Central memory CD4-positive, alpha-beta T cell (primary cell): ENCODE measurements at places on chromosomes 4 and X.

DNA sequence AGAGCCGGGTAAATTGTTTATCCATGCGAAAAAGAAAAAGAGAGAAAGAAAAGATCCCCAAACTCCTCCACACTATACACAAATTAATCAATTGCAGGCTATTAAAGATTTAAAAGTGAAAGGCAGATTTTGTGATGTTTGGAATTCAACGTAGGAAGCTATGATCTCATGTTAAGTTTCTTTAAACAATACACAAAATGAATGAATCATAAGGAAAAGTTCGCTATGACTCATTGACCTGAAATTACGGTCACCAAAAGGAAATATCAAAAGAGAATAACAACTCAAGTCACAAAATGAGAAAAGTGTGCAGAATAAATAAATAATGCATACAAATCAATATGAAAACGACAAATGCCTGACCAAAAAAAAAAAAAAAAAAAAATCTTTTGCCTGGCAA is 28.6 kb downstream of the CLNK start:
- DNase-seq = no peak

DNA sequence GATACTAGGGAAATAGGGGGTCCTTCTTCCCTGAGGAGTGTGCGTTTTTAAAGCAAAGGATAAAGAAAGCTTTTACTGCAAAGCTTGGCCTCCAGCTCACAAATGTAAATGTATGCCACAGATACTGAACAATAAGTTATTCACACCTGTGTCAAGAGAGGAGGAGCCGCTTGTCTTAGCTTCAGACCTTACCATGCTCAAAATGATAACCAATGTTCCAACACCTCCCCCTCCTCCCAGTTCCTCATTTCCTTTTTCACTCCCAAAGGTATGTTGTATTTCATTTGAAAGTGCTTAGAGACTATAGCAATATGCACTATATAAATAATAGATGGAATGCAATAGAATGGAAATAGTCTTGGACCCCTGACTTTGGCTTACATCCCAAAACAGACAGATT is 47.0 kb upstream of the RAPGEF2 start:
- no peak for DNase-seq

DNA sequence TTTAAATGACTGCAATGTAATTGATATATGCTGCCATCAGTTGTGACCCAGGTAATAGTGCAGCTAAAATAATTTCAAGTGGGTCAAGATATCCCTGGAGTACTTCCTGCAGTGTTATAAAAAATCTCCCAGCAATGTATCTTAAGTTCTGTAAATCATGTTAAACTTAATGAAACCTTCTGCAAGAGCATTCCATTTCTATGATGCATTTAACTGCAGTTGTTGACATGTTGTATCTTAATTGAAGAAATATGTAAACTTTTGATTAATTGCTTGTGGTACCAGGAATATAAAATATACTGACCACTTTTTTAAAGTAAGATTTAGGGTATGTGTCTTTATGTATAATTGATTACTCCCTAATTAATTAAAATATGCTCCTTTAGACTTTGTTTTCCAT is 213.6 kb downstream of the AFF2 start:
- DNase-seq = no peak

DNA sequence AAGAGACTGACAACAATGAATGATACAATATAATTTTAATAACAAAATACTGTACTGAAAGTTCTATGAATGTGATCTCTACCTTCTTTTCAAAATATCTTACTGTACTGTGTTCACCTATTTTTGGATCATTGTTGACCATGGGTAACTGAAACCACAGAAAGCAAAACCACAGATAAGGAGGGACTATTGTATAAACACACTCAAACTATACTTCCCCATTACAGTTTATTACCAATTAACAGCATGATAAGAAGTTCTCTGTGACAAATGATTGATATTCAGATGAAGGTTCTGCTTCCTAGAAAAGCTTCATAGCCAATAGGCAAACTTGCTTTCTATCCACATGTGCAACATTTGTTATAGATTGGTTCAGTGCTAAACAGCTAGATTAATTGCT is 50.1 kb downstream of the GABRG1 start:
- no peak for DNase-seq

GRCh38 chr4:25809996-25810395 is 52.8 kb downstream of the SEL1L3 start:
- no peak for DNase-seq

DNA sequence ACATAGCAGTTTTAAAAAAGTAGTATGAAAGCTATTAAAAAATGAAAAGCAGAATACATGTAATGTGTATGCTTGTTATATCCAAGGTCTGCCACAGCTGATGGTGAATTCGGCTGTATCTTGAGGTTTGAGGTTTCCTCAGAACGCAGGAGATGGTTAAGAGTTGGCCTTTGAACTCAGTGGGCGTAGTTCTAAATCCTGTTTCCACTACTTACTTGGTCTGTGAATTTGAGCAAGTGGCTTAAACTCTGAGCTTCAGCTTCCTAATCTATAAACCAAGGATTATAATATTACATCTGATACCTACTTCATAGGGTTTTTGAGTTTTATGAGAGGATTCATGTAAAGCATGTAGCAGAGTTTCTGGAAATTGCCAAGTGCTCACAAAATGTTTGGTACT is 125.2 kb downstream of the STIM2 start:
- peak; percentile 66 for DNase-seq

DNA sequence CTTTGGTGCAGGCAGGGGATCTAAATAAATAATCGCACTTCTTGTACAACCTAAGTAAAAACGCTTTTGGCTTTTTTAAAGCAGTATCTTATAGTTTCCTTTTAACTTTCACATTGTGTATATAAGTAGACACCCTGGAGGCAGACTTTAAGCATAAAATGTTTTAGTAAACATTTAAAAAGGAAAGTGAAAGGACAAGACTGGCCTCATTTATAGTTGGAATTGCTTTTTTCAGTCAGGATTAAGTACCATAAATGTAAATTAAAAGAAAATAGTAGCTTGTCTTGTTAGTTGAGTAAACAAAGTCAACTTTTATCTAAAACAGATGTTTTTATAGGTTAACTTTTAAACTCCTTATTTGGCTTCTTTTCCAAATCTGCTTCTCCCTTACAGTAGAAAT is 39.7 kb downstream of the PTPN13 start:
- no peak for DNase-seq

DNA sequence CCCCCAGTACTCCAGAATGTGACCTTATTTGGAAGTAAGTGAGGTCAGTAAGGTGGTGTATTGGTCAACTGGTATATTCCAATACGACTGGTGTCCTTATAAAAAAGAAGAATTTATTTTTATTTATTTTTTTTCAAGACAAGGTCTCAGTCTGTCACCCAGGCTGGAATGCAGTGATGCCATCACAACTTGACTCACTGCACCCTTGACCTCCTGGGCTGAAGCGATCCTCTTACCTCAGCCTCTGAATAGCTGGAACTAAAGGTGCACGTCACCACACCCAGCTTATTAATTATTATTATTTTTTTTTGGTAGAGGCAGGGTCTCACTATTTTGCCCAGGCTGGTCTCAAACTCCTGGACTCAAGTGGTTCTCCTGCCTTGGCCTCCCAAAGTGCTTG is 115.1 kb upstream of the PITX2 start:
- DNase-seq = no peak
